Adrenal gland (tissue), 19 donors: ENCODE measurements at places on chromosomes 1 and 21. TPM values are rescaled to one million over a fixed set of nuclear protein-coding genes. Genes with fewer than 3 reads are reported as not detected.
A peak's percentile ranks its signal among the peaks of the same experiment; 100 is the strongest.

Gene LYPD8
- not detected for polyA plus RNA-seq

Gene MMEL1
- 8.2 TPM for polyA plus RNA-seq

Gene HMCN1
- polyA plus RNA-seq = 1.4 TPM

Gene DENND2D
- 39.9 TPM for polyA plus RNA-seq

Gene FUCA1
- polyA plus RNA-seq = 17.9 TPM

Gene S100A7
- polyA plus RNA-seq = not detected

Gene RBM15
- polyA plus RNA-seq = 2.3 TPM

Gene CD1B
- polyA plus RNA-seq = not detected

Gene OR2AK2
- polyA plus RNA-seq = not detected

Gene ZNF326
- polyA plus RNA-seq = 18.3 TPM

Gene ANKRD45
- 0.74 TPM for polyA plus RNA-seq

Gene ANGPTL3
- polyA plus RNA-seq = 0.07 TPM

Gene PRKAA2
- 0.74 TPM for polyA plus RNA-seq

Gene GPR61
- polyA plus RNA-seq = 0.57 TPM

- no peak for DNase-seq
These were observed 6.5 kb downstream of the WARS2 start for GRCh38 chr1:119133987-119134386.

DNA sequence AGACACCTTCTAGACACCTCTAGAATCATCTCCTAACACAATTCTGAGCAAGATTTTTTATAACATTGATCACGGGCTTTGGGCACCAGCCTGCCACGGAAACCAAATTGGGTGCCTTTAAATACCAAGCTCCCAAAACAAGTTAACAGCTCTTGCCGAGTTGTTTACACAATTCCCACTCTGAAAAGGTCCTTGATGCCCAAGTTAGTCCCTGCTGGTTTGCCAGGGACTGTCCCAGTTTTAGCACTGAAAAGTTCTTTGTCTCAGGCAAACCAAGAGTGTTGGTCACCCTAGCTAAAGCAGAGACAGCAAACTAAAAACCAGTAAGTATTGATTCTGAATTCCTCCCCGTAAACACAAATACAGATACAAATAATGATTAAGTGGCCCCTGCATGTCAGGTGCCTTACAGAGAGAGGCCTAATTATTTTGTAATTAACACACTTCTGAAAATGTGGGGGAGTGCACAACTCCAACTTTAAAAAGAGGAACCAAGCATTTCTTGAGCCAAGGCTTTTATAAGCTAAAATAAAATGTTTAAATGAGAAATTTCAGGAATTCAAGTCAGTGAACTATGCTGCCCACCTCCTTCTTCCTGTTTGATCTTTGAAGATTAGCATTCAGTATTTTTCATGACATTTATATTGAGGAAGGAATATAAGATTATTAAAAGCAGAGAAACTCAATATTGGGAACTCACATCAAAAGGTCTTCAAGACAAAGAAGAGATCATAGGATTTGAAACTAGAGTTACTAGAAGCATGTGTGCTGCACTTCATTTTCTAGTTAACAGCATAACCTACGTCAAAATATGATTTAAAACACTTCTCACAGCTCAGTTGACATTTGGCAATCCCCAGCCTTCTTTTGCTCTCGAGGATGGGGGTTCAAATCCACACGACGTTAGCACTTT is 9.0 kb upstream of the UBE2U start:
- DNase-seq = no peak

- DNase-seq = no peak
These were observed 40.0 kb downstream of the RCAN1 start for GRCh38 chr21:34574601-34575529.

DNA sequence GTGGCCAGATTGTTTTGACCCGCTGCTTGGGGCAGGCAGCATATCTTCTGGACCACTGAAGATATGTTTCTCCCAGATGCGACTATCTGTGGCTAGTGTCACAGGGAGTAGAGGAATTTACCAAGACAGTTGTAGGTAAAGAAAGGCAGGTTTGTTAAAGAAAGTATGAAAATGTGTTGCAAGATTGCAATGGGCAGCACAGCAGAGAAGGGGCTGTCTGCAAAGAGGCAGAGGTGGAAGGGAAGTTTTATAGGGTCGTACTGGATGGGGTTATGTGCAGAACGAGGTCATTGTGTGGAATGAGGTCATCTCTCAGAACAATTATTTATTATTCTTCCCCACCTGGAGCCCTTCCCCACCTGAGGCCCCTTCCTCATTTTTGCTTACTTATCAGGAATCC is 15.0 kb upstream of the VAMP4 start:
- no peak for DNase-seq

- peak; percentile 57 for DNase-seq
These were observed 863 bp downstream of the TARBP1 start for GRCh38 chr1:234478152-234478480.

DNA sequence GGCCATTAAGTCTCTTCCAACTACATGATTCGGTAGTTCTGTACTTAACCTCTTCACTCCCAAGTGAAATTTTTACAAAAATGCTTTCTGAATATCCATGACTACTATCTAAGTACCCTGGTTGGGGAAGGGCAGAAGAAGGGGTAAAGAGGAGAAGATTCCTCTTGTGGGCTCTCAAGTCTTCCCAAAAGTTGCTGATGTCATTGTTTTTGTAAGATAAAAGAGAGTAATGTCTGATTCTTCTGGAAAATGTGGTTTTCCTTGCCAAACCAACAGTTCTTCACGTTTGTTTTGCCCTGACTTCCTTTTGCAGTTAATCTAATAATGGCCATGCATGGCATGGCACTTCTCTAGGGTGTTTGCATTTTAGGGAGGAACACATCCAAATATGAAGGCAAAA is 34.7 kb upstream of the AK4 start:
- no peak for DNase-seq

- DNase-seq = no peak
These were observed 46.3 kb downstream of the ITPKB start for GRCh38 chr1:226692823-226693222.

- no peak for DNase-seq
These were observed 5.9 kb downstream of the MTFR1L start for GRCh38 chr1:25825605-25826004.

DNA sequence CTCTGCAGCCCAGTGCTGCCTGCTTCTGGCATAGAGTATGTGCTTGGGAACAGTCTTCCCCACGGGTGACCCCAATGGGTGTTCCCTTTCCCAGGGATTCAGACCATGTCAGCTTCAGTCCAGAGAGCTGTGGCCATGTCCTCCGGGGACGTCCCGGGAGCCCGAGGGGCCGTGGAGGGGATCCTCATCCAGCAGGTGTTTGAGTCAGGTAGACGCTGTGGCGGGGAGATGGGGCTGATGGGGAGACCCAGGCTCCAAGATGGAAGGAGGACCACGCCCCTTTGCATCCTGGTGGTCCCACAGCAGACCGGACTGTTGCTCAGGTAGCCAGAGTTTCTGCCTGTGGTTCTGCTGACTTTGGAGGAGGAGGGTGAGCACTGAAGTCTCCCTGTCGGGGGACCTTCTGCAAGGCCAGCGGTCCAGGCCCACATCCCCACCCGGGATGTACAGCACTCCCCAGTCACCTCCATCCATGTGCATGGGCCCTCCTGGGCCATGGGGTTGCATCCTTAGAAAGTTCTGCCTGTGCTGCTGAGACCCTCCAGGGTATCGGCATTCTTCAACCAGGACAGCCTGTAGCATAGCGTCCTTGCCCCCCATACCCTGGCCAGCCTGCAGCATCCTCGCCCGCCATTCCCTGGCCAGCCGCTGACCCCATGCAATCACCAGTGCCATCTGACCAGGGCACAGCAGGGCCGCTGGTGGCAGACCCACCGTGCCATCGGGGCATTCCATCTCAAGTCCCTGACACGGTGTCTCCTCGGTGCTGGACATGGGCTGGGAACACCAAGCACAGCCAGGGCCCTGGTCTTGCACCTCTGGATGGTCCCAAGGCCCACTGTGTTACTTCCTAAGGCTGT is 2.8 kb downstream of the AIRE start:
- no peak for DNase-seq

- DNase-seq = no peak
These were observed 91.7 kb downstream of the RHOU start for GRCh38 chr1:228827019-228827418.

GRCh38 chr21:36719614-36720013 is 20.7 kb downstream of the SIM2 start:
- no peak for DNase-seq

DNA sequence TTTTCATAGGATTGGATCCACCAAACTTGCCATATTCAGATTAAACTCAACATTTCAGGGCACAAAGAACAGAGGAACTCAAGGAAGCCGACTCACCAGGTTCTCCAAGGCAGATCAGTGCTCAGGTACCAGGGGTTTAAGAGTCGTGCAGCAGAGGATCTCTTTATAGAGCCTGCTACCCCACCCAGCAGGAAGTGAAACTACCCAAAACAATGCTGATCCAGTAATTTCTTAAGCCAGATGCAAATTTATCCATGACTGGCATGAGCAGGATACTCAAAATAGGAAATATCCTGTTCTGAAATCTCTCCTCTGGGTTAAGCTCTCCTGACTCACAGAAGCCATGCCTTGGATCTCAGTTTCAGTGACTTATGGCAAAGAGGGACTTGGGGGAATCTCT is at the start of gene SPRR2A:
Gene SPRR2A, minus strand, starts transcription at position 138 of the 400 bp plus-strand sequence. CDS start 777 bp downstream, outside the sequence.
- no peak for DNase-seq

GRCh38 chr1:210233495-210234328 is 1.1 kb downstream of the SERTAD4 start:
- no peak for DNase-seq

- no peak for DNase-seq
These were observed 796 bp upstream of the TDRKH start for GRCh38 chr1:151790940-151791651.

DNA sequence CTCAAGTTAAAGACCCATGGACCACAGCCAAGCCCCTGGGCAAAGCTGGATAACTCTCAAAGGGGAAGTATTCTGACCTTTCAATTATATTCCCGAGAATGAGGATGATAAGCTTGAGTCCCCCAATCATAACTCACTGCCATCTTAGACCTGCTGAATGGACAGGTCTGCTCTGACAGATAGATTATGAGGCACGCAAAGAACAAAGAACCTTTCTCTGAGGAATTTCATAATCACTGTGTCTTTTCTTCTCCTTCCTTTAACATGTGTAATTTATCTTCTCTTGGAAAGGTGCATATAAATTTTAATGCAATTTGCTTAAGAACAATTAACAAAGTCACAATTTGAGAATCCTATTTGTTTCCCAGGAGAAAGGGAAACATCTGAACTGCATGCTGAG is 22.0 kb downstream of the PIGM start:
- DNase-seq = no peak
